ENCODE measurements at places on chromosomes 13 and 19.

- DNase-seq: no peak
These were observed 8.3 kb downstream of the IRS2 start for GRCh38 chr13:109778102-109778542.

- no peak for DNase-seq
These were observed 39.8 kb upstream of the MBNL2 start for GRCh38 chr13:97182111-97182890.

DNA sequence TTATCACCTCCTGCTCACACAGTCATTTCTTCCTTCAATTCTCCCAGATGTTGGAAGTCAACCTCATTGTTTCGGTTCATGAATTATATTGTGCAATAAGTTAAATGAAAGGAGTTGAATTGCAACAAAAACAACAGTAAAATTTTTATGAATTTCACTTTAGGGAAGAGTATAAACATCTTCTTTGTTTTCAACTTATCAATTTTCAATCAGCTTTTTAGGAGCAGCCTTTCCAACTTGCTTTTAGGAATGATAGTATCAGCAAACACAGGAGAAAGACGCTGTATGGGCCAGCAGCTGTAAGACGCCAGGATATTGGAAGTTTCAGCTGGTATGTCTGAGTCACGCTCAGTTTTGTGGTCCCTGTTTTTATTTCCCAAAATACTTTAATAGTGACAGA is 132.5 kb upstream of the ARGLU1 start:
- DNase-seq: no peak

- DNase-seq: no peak
These were observed 3.3 kb upstream of the CEACAM20 start for GRCh38 chr19:44532819-44533218.

GRCh38 chr13:95955255-95955654 is 97.9 kb downstream of the UGGT2 start:
- no peak for DNase-seq

DNA sequence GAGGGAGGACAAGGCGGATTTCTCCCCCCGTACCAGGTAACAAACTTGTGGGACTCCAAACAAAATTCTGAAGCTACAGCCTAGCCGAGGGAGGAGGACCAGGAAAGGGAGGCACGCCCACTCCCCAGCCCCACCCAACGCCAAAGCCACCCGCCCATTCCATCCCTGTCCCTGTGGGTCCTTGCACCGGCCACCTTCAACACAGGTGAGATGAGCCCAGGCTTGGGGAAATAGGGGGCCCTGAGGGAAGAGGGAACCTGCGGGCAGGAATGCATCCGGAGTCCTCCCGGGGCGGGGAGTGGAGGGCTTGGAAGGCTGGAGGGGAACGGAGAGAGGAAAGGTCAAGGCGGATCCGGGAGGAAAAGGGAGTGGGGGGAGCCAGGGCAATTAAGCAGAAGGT is at the start of gene BEST2:
BEST2 (plus strand) TSS at position 157 of the 400 bp plus-strand sequence. CDS start 802 bp downstream, outside the sequence.
- no peak for DNase-seq

- DNase-seq: no peak
These were observed 507 bp downstream of the ALG5 start for GRCh38 chr13:36998624-36999041.

DNA sequence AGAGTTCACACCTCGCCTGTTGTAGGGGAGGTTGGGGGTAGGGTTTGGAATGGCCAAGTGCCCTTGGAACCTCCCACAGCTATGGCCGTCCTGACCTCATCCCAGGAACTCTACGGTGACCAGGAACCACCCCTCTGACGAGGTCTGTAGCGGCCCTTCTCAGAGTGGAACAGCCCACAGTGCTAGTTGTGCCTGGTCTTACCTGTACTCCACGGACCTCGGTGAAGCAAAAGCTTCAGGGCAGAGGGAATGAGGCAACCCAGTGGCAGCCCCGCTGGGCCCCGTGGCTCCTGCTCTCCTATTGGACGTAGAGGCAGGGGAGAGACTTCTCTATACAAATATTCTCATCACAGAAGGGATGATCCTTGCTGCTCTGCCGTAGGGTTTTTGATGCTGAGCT is 7.1 kb downstream of the TSSK6 start:
- no peak for DNase-seq

GRCh38 chr13:30103161-30103840 is 204.1 kb downstream of the KATNAL1 start:
- DNase-seq: no peak

- DNase-seq: no peak
These were observed 412.5 kb downstream of the DACH1 start for GRCh38 chr13:71454509-71454908.

- no peak for DNase-seq
These were observed 6.0 kb downstream of the ZNF865 start for GRCh38 chr19:55611300-55611982.

- no peak for DNase-seq
These were observed 24.7 kb downstream of the KEAP1 start for GRCh38 chr19:10478476-10478875.

DNA sequence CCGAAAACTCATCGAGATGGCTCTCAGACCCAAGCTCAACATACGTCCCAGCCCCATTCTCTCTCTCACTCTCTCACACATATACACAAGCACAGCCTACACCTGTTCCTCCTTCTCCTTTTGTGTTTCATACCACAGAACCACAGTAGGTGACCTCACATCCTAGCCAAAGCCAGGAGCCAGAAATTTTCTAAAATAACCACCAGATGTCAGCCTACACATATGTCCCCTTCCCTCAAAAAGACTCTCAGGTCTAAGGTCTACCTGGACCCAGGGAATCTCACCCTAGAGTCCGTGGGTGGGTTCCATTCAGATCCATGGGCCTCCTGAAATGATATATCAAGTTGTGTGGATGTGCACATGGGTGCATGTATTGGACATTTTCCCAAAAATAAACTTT is 104.2 kb upstream of the IPO5 start:
- DNase-seq: peak; percentile 30

GRCh38 chr19:12791345-12792050 is at the start of gene JUNB:
TSS of gene JUNB (plus strand) at chr19:12791486. CDS start at chr19:12791772, 286 bp downstream.
- DNase-seq: peak; percentile 92

- DNase-seq: no peak
These were observed 3.8 kb downstream of the SHFL start for GRCh38 chr19:10089801-10090375.

GRCh38 chr13:83536941-83537340 is 345.3 kb downstream of the SLITRK1 start:
- DNase-seq: no peak

- no peak for DNase-seq
These were observed 287.5 kb upstream of the HTR2A start for GRCh38 chr13:47184321-47184720.

- no peak for DNase-seq
These were observed 23.5 kb downstream of the STARD13 start for GRCh38 chr13:33262062-33262487.

- peak; percentile 68 for DNase-seq
These were observed 13.6 kb downstream of the ZIC2 start for GRCh38 chr13:99995104-99995588.

- DNase-seq: no peak
These were observed 13.2 kb upstream of the LATS2 start for GRCh38 chr13:21074546-21074945.

DNA sequence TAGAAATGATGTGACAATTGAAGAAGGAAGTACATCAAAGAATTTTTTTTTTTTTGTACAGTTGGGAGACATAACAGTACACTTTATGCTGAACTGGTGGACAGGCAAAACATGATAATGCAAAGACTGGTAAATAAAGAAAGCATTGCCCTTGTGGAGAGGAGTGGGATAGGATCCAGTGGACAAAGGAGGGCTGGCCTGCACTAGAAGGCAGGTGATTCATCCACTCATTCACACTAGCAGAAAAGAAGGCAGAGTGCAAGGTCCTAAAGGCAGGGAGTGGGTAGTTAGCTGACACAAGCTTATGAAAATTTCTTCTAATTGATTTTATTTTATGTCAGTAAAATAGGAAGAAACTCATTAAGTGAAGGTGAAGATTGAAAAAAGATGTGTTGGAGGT is 17.6 kb upstream of the NALCN start:
- DNase-seq: no peak

DNA sequence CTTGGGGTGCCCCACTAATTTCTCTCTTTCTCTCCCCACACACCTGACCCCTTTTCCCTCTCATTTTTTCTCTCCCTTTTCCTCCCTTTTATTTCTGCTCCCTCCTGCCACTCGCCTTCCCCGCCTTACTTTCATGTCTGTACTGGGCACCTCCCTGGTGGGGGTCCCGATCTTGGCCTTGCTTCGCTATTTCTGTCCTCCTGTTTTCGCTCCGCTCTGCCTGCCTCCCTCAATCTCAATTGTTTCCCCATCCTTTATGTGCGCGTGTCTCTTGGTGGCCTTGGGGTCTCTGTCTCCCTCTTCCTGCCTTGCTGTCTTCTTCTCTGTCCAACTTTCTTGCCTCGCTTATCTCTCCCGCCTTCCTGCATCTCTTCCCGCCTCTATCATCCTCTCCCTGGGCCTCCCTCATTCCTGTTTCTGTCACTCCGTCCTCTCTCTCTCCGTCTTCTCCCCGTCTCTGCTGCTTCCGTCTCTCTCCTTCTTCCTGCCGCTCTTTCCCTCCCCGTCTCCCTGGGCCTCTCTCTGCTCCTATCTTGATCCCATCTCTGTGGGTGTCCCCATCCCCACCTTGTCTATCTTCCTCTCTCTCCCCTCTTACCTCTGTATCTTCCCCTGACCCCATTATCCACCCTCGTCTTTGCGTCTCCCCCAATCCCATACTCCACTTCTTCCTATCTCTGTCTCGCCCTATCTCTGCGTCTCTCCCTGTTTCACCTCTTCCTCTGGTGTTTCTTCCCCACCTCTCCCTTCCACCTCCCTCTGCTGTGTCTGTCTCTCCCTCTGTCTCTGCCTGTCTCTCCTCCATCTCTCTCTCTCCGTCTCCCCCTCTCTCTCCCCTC is 4.0 kb downstream of the GRIN2D start:
- no peak for DNase-seq

GRCh38 chr13:49164712-49165111 is 55.4 kb upstream of the MLNR start:
- no peak for DNase-seq

DNA sequence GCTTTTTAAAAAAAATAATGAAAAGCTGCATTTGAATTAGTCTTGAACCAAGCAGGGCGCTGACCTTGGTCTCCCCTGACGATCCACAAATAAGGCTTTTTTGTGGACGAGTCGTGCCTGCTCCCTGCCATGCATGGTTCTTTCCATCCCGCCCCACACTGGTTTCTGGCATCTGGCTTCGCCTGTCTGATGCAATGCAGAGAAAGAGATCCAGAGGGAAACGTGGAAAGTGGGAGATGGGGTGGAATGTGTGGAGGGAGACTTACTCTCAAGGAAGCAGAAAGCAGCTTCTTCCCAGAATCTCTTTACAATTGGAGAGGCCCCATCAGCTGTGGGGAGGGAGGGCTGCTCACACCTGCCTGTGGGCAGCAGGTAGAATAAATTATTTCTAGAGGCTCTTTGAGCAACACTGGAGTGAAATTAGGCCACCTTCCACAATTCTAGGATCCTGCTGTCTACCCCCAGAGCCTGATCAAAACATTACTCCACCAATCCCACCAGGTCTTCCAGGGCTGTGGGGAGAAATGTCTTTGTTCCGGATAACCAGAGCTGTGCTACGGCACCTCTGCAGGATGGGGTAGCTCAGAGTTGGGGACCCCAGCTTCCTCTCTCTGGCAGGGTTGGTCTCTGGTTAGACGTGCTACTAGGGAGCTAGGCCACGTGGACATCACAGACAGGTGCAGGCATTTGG is 183.5 kb downstream of the UQCRFS1 start:
- no peak for DNase-seq

DNA sequence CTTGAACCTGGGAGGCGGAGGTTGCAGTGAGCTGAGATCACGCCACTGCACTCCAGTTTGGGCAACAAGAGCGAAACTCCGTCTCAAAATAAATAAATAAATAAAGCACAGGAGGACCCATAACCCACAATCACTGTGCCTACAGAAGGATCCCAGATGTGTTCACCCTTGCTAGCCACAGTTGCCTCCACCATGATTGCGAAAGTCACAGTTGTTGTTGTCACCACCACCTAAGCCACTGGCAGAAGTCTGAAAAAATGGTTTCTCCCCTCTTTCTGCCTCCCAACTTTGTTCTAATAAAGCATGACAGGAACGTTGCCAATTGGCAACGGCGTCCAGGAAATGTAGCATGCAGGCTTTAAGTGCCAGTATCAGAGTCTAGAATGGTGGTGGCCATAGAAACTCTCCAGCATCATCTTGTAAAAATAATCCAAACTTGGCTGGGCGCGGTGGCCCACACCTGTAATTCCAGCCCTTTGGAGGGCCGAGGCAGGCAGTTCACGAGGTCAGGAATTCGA is 2.2 kb upstream of the EPS15L1 start:
- DNase-seq: no peak

DNA sequence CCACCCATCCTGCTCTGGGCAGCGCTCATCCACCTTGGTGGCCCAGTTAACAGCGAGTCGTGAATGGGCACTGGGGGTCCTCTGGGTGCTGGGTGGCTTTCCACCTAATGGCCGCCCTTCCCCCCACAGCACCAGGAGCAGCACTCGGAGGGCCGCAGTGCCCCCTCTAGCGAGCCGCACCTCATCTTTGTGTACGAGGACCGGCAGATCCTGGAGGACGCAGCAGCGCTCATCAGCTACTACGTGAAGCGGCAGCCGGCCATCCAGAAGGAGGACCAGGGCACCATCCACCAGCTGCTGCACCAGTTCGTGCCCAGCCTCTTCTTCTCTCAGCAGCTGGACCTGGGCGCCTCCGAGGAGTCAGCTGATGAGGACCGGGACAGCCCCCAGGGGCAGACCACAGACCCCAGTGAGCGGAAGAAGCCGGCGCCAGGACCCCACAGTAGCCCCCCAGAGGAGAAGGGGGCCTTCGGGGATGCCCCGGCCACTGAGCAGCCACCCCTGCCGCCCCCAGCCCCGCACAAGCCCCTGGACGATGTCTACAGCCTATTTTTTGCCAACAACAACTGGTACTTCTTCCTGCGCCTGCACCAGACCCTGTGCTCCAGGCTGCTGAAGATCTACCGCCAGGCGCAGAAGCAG is 19.3 kb upstream of the F2RL3 start:
- no peak for DNase-seq

Measured in NCI-H2081 (cell line).